ENCODE measurements at places on chromosomes 5 and 9.
A peak's percentile ranks its signal among the peaks of the same experiment; 100 is the strongest.

- DNase-seq: no peak
Observed at GRCh38 chr9:77597057-77597456, 51.1 kb downstream of the GNA14 start.

DNA sequence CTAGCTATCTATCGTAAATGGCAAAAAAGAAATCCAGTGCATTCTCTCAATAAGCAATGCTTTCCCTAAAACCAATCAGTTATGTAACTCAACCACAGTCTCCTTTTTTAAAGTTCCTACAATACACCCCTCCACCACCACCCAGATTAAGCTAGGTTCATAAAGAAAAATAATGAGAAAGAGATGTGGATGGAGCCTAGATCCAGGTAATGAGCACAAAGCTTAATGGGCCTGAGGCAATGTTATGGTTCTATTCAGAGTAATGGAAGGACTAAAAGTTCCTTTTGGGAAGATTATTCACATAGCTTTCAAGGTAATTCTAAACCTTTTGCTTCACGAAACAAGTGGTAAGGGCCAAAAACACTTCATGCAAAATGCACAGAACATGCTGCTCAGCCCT, 113.5 kb downstream of the MPDZ start:
- no peak for DNase-seq

DNA sequence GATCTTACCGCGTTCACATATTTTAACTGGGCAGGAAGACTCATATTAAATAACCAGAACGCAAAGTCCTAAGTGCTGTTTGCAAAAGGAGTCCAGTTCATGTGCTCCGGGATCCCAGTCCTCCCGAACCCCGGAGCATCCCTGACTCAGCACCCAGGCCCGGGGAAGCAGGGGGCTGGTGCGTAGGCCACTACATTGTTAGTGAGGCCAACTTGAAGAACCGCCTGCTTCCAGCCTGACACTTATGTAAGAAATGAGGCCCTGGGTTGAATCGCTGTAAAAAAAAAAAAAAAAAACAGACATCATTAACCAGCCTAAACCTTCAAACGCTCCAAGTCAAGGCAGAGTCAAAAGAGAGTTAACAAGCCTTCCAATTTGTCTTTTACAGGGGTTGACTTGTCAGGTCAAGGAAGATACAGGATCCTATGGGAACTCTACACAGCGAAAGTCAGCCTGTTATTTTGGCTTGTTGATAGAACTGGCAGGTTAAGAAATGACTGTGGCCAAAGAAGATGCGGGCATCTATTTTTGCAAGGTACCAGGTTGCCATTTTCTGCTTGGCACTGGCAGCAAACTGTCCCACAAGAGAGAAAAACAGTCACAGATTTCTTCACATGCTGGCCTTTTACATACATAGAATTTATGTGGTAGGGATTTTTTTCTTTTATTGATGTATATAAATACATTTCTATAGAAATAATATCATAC, 93.3 kb downstream of the ACTL7B start:
- no peak for DNase-seq

- DNase-seq: no peak
Observed at GRCh38 chr5:9428272-9428671, 117.6 kb downstream of the SEMA5A start.

GRCh38 chr5:109630093-109630492, 59.6 kb upstream of the MAN2A1 start:
- DNase-seq: no peak

GRCh38 chr5:78364005-78364404, 3.6 kb downstream of the SCAMP1 start:
- no peak for DNase-seq

GRCh38 chr5:75992753-75993152, 90.4 kb upstream of the SV2C start:
- DNase-seq: no peak

DNA sequence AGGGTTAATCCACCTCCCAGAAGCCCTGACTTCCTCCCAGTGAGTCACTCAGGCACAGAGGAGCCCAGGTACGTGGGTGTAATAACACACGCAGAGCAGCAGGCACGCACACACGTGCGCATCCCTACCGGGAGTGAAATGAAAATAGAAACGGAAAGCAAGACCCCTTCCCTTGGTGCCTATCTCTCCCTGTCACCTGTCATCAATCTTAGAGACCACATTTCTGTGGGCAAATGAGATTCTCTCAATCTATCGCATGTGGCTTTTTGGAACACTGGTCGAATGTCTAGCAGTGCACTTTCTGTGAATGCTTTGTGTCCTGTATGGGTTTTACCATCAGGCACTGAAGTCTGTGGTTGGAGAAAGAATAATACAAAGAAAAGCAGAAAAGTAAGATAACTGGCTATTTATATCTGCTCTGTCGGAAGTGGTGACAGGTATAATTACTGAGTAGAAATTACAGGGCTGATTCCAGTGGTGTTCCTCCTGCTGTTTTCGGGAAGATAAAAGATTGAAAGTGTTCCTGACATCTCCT, 137.7 kb upstream of the GRIA1 start:
- DNase-seq: peak; percentile 22

DNA sequence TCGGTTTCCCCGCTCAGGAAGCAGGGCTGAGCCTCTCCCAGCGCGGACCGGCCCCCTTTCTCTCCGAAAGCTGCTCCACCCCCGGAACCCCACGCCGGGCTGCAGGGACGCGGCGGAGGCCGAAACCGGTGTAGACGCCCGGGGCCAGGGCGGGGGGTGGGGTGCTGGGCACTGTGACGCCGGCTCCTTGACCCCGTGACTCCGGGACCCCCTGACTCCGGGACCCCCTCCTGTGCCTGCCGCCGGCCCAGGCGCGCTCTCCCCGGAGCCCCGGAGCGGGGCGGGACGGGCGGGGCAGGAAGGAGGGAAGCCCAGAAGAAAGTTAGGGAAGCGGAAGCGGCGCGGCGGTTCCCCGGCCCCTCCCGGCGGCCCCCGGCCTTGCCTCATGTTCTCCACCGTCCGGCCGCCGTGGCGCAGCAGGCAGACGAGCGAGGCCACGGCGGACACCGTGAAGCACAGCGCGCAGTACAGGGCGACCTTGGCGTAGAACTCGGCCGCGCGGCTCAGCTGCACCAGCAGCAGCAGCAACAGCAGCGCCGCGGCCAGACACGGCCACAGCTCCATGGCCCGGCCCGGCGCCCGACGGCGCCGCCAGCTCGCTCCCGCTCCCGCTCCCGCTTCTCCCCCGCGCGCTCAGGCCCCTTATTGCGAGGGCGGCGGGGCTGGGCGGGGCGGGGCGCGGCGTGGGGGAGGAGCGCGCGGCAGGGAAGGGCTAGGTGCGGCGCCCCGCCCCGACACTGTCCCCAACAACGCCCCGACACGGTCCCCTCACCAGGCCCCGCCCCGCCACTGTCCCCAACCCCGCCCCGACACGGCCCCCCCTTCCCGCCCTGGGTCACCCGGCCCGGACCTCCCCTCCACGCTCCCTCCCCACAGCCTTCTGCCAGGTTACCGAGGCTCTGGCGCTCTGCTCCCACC, at the start of gene AGPAT2:
TSS of gene AGPAT2 (minus strand) at position 664 of the 918 bp plus-strand sequence. CDS start at position 564, 100 bp downstream.
- DNase-seq: peak; percentile 27

DNA sequence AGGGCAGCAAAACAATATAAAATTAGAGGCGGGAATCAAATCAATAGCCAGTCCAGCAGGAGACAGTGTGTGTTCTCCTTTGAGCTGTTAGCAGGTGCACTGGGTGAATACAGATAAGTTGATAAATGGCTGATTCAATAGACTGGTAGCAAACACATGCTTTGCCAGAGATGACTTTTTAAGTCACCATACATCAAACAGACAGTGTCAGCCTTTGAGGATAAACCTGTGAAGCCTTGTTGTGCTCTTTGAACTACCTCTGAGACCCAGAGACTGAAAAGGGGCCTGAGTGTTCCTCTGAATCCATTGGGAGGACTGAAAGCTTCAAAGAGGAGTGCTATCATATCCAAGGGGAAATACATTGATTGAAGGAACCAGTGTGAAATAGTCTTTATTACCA, 301.9 kb downstream of the RASEF start:
- no peak for DNase-seq

GRCh38 chr9:69674716-69675438, 2.7 kb upstream of the APBA1 start:
- DNase-seq: no peak

DNA sequence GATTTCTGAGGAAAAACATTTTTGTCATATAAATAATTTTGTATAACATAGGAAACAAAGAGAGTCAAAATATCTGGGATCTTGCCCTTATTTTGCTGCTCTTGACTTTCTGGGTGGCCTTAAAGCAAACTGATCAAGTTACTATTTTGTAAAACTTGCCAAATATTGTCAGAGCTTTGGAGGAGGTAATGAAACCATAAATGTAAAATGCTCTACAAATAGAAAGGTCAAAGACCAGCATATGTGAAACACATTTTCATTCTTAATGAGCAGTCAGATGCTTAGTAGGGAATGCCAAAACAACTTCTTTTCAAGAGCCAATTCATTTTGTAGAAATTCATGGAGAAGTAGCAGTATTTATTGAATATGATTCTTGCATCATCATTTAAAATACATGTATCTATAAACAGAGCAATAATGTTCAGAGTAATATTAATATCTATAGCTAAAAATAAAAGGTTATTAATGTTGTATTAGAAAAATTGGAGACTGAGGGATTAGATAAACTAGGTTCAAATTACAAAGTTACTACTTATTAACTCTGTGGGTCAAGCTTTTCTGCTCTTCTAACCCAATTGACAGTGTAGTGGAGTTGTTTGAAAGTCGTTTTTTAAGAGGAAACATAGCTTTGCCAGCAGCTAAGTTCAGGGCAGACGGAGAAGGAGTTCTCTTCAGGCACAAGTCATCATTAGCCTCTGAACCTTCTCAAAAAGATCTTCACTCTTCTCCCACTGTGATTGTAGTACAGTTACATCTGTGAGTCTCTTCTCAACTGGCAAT, 2053.1 kb downstream of the EFNA5 start:
- DNase-seq: no peak

- no peak for DNase-seq
Observed at GRCh38 chr5:132505641-132506040, 15.1 kb upstream of the IRF1 start.

DNA sequence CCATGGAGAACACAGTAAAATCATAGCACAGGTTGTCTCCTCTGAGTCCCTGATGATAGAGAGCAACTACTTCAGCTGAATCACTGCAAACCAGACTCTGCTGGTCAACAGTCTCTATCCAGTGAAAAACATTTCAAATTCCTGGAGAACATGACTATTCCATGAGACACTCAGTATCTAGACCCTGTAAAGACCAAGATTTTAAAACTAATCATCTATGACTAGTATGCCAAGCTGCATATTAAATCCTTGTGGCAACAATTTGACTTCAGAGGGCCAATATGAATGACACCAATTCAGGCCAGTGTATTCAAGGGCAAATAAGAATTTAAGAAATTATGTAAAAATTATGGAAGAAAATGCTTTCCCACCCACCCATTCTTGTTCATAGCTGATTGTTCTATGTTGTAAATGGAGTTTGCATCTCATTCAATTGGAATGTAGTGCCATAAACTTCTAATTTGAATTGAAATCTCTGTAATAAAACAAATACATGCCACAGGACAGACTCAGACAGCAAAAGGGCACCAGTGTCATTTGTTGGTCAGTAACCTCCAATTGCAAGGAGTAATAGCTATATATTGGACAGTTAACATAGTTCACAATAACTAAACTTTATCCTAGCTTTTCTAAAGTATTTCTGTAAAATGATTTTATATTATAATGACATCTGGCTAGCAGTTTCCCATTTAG, 80.1 kb upstream of the LPAR1 start:
- no peak for DNase-seq

GRCh38 chr5:109866051-109866450, 176.3 kb downstream of the MAN2A1 start:
- no peak for DNase-seq

DNA sequence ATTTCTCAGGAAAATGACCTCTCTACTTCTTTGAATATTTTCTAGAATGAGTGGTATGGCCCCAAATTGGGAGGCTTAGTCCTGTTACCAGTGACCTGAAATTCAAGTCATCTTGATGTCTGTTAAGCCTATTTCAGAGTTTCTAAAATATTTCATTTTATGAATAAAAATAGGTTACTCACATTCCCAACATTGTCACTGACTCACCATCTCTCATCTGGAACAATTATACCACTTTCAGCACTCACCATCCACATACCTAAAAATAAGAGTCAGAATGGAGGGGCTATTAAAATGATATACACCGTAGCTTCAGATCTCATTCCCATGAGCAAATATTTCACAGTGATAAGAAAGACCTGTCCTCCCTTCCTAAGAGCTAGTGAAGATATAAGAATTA, 71.8 kb downstream of the KIAA1958 start:
- no peak for DNase-seq

- no peak for DNase-seq
Observed at GRCh38 chr5:56108246-56108645, 113.5 kb upstream of the IL6ST start.

GRCh38 chr5:27854243-27854852, 816.0 kb upstream of the CDH9 start:
- DNase-seq: no peak

- no peak for DNase-seq
Observed at GRCh38 chr9:129354498-129354897, 176.4 kb upstream of the IER5L start.
